ENCODE measurements at places on chromosomes 12 and 14.

GRCh38 chr14:81363746-81364378 is 36.3 kb downstream of the STON2 start:
- DNase-seq, result no peak

GRCh38 chr12:87985069-87985675 is 44.0 kb downstream of the C12orf50 start:
- DNase-seq, result no peak

GRCh38 chr12:22046968-22047390 is 961 bp downstream of the CMAS start:
- DNase-seq, result no peak

DNA sequence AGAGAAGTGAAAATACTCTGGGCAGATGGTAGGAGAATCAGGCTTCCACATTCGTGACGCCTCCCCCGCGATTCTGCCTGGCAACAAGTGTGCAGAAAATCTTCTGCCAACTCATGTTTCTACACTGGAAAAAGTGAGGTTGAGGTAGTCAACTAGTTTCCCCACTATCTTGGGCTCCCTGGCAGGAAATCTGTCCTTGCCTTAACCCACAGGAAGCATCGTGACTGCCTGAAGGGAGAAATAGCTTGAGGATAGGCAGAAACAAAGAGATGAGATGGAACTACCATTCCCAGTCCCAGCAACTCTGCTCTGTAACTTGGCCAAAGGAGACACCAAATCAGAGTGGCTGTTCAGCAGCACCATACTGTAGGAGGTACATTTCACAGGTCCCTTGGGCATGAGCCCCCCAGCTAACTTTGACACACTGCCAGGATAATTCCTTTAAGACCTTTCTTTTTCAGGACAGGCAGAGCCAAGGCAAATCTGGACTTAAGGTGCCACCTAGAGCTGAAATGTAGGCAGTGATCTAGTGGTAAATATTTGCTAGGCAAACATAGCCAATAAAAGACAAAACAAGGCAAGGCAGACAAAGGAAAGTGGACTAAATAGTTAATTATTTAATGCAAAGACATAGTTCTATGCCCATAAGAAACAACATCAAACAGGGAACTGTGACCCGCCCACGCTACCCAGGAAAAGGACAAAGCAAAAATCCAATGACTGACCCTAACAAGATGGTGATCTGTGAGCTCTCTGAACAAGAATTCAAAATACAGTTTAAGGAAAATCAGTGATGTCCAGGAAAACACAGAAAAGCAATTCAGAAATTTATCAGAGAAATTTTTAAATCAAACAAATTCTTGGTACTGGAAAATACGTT is 205.1 kb downstream of the PTPRO start:
- no peak for DNase-seq

- DNase-seq, result no peak
Observed at GRCh38 chr12:9361879-9362326, 153.7 kb upstream of the PZP start.

DNA sequence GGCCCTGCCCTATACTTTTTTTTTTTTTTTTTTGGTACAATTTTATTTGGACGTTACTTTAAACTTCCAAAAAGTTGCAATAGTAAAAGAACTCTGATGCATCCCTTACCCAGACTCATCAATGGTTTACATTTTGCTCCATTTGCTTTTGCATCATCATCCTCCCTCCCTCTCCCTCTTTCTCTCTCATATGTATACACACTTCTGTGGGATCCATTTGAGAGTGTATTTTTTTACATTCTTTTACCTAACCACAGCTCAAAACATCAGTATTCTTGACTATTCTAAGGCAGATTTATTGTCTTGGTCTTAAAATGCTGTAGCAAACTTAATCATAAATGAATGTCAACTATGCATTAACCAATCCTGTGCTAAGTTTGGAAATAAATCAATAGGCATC is 111.6 kb downstream of the PRICKLE1 start:
- no peak for DNase-seq

- no peak for DNase-seq
Observed at GRCh38 chr12:90390947-90391346, 564.0 kb downstream of the CCER1 start.

DNA sequence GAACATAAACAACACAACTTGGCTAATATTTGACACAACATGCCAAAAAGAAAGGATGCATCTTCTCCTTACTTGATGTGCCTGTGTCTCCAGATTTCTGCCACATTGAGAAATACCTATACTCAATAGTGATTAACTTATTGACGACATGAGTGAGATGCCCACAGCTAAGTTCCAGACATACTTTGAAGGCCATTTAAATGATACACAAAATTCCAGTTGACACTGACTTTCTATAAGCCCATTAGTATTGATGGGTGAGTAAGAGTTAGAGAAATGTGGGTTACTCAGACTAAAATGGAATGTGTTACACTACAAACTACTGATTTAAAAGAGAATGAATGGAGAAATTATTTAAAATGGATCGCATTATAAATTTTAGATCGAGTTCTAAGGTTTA is 838.2 kb upstream of the MGAT4C start:
- DNase-seq, result no peak

- DNase-seq, result no peak
Observed at GRCh38 chr14:103186909-103187586, 63.8 kb downstream of the TNFAIP2 start.

GRCh38 chr14:95362138-95362494 is 42.4 kb upstream of the CLMN start:
- no peak for DNase-seq

DNA sequence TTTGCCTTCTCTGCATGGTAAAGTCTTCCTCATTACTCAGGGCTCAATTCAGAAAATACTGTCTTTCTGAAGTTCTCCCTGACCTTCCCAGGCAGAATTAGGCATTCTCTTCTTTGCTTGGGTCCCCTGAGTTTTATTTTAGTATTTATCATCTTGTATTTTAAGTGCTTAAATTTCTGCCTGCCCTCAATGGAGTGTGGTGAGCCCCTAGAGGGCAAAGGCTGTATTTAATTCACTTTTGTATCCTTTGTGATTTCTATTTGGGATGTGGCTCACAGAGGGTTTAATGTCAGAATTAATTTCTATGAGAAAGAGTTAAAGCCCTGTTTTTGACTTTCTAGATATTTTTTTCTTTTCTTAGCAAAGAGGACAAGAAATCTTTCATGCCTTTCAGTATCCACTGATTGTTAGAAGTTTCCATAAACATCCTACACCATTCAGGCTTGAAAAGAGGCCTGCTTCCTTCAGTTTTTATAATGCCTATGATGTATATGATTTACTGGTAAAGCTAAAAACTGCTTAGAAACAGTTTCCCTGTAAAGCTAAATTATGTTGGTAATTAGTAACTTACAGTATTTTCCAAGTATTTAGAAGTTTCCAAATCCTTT is 55.6 kb upstream of the PTPRB start:
- no peak for DNase-seq

- DNase-seq, result no peak
Observed at GRCh38 chr12:42587601-42588523, 1.7 kb downstream of the PRICKLE1 start.

GRCh38 chr14:77859934-77860570 is 60.1 kb downstream of the ADCK1 start:
- DNase-seq, result no peak

DNA sequence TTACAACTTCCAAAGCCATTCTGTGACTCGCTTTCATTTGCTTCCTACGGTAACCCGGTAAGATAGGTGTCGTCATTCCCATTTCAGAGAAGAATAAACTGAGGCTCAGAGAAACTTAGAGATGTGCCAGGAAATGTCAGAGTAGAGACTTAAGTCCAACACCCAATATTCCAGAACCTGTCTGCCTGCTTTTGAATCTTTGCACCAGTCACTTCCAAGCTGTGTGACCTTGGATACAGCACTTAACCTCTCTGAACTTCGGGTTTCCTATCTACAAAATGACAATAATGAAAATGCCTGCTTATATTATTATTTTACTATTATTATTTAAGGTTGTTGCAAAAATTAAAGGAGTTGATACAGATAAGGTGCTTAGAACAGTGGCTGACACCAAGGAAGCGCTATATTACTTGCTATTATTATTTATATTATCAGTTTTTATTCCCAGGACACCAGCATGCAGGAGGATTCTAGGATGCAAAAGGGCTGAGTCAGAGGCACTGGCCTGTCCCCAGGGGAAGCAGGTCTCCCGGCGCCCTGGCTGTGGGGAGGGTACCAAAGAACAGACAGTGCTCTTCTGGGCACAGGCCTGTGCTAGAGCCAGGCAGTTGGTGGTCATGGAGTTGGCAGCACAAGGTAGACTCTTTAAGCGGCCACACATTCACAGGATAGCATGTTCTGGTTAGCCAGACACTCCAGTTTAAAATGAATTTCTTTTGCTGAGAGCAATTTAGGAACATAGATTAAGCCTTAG is 5.4 kb downstream of the HSPB8 start:
- DNase-seq, result no peak

GRCh38 chr12:103801709-103802585 is 39.1 kb downstream of the NT5DC3 start:
- no peak for DNase-seq

DNA sequence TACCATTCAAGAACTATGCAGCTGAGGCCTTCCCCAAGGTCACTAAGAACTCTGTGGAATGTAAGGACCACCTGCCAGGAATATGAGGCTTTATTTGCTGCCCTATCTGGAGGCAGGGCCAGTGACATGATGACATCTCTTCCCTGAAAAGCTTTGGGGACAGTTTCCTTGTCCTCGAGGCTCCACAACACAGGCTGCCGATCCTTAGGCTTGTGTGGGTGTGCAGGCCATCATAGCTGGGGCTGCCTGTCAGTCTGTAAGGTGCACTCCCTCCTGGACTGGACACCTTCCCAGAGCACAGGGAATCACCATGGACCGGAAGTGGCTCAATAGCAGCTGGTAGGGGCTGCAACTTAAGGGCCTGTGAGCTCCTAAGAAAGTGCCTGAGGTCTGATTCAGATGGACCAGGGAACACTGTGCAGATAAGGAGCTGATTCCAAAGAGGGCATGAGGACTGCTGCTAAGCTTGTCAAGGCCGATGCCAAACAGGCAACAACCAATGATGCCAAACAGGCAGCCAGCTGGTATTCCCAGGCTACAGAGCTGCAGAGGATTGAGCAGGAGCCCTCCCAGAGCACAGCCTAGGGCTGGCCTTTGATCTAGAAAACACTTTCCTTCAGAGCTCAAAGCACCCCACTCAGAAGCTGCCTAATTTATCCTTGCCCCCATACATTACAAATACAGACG is 84.3 kb downstream of the CRACR2A start:
- no peak for DNase-seq

DNA sequence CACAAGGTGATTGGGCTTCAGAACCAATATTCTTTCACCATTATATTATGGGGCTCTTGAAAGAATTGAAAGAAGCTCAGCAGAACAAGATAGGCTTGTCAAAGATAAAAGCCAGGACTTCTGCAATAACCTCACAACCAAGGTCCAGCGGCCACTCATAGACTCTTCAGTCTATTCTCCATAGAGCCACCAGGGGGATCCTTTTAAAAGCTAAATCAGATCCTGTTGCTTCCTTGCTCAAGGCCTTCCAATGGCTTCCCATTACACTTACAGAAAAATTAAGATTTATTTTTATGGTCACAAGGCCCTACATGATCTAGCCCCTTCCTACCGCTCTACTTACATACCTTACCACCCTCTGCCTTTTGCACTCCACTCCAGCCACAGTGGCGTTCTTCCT is 169.6 kb downstream of the C12orf42 start:
- DNase-seq, result no peak

- no peak for DNase-seq
Observed at GRCh38 chr12:42575717-42576116, 13.8 kb downstream of the PRICKLE1 start.

DNA sequence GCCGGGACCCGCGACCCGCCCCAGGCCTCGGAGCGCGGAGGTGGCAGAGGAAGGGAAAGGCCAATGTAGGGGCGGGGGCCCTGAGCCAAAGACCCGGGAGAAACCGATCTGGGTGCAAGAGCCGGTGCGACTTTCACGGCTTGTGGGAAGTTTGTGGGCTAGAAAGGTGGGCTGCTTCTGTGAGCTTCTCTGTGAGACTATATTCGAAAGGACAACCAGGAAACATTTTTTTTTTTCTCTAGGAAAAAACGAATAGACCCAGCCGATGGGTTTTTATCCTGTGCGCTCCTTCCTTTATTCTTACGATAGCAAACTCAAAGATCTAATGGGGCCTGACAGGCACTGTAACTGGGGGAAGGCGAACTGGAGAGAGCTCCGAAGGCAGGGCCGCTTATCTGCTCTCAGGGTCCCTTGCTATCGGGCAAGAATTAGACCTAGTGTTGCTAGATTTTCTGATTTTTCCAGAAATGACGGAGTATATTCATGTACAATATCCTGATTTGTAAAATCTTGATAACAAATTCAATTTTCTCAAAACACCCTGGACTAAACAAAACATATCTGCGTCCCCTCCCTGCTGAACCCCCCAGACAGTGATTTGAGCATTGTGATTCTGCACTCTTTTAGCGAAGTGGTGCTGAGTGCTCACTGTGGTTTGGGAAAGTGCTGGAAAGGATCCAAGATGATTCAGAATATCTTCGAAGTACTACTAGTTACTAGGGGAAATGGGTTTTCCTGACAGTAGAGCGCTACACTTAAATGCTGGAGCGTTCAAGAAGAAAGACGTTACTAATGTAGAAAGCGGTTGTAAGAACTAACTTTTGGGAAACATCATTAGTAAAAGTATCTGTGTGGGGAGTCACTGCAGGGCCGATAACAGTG is 563 bp upstream of the STXBP6 start:
- no peak for DNase-seq

GRCh38 chr14:38125481-38126037 is 82.1 kb upstream of the SSTR1 start:
- no peak for DNase-seq

- no peak for DNase-seq
Observed at GRCh38 chr12:97560350-97560749, 97.7 kb downstream of the RMST start.

GRCh38 chr14:79466938-79467527 is 744.3 kb downstream of the DIO2 start:
- no peak for DNase-seq

DNA sequence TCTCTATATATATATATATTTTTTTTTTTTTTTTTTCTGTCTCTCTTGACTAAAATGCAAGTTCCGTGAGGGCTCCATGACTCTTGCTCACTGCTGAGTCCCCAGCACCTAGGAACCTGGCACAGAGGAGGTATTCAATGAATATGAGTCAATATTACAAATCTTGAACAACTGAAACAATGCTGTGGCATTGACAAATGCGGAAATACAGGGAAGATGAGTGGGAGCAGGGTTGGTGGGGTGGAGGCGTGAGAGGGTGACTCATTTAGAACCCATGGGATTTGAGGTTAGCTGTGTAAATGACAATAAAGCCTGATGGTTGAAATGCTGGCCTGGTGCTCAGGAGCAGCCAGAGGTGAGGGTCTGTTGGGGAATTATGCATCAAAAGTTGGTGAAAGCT is 121.7 kb upstream of the FUT8 start:
- no peak for DNase-seq
